Ascending aorta (tissue), 2 donors: ENCODE measurements at places on chromosomes 7 and 10. TPM values are rescaled to one million over a fixed set of nuclear protein-coding genes. Genes with fewer than 3 reads are reported as not detected.

DNA sequence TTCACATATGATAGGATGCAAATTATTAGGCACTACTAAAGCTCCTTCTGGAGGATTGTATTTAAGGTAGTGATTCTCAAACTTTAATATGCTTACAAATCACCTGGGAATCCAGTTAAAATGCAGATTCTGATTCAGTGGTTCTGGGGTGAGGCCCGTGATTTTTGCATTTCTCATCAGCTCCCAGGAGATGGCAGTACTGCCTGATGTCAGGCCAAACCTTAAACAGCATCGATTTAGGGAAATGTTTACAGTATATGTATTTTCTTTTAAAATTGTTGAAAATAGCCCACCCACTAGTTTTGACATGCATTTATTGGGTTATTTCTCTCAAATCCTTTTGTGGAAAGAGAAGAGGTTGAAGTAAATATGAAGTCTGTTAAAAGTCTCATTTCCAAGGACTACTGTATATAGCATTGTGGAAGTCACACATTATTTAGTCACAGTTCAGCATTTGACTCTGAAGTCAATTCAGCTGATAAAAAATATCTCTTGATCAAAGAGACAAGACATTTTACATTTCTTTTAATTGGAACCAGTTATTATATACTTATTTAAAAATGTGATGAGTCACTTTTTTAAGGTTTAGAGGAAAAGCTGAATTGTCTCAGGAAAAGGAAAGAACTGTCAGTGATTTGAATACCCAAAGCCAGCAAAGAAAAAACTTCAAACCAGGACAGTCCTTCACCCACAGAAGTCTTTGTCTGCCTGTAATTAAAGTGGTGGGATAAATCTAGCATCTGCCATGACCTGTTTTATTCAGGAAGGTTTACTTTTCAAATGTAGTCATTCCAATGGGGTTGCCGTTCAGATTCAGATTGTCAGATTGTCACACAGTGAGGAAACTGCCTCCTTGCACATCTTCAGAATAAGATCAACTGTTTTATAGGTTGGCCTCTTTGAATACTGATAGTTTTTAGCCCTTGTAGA, 21.1 kb upstream of the HBP1 start:
- DNase-seq = no peak

GRCh38 chr10:79207726-79208125, 139.0 kb downstream of the ZMIZ1 start:
- no peak for DNase-seq

The PNLIPRP3 gene
- total RNA-seq = not detected

The ZNF716 gene
- total RNA-seq = not detected

The MRPS16 gene
- total RNA-seq = 44.5 TPM
